Colonic mucosa (tissue), 4 donors: ENCODE measurements at places on chromosomes 2 and 18. TPM values are rescaled to one million over a fixed set of nuclear protein-coding genes. Genes with fewer than 3 reads are reported as not detected.

VWA3B gene
- total RNA-seq: 3.2 TPM

RNMT gene
- 43.4 TPM for total RNA-seq

DNA sequence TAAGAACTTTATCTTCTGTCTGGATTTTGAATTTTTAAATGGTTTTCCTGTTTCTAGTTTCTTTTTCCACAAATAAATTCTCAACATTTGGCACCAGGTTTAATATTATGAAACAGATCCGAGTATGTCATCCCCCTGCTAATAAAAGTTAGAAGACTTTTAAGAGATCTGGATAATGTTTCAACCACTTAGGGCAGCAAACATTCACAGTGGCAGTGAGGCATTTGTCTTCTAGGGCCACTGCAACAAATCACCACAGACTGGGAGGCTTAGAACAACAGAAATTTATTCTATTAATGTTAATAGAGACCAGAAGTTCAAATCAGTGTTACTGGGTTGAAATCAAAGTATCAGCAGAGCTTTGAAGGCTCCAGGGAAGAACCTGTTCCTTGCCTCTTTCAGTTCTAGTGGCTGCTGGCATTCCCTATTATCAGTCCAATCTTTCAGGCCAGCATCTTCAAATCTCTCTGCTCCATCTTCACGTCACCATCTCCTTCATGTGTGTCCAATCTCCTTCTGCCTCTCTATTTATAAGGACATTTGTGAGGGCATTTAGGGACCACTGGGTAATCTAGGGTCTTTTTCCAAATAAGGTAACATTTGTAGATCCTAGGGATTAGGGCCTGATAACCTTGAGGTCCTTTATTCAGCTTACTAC lies 23.4 kb downstream of the ACSL3 start:
- no peak overlapping the region for H3K4me3 ChIP-seq
- no peak overlapping the region for H3K27ac ChIP-seq
- H3K4me1 ChIP-seq: no peaks in the 10 kb centered on the region

DNA sequence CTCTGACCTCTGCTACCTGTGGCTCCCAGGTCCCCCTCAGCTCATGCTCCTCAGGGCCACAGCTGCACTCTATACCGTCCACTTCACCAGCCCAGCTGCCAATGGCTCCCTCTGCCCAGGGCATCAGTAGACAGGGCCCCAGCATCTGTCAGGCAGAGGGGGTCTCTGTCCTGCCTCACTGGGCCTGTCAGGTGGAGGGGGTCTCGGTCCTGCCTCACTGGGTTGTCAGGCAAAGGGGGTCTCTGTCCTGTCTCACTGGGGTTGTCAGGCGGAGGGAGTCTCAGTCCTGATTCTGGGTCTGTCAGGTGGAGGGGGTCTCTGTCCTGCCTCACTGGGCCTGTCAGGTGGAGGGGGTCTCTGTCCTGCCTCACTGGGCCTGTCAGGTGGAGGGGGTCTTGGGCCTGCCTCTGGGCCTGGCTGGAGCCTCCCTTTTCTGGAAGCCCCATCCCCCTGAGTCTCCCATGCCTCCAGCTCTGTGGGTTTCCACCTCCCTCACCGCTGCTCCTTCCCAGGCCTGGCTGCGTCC lies 19.9 kb downstream of the SNORC start:
- no peaks in the 10 kb centered on the region for H3K27me3 ChIP-seq
- no peak overlapping the region for H3K27ac ChIP-seq
- no peak overlapping the region for H3K4me3 ChIP-seq
- no peaks in the 10 kb centered on the region for H3K36me3 ChIP-seq
- DNase-seq: no peak
- no peaks in the 10 kb centered on the region for H3K4me1 ChIP-seq

- H3K4me1 ChIP-seq: no peaks in the 10 kb centered on the region
- H3K27ac ChIP-seq: no peak overlapping the region
- DNase-seq: no peak
- no peaks in the 10 kb centered on the region for H3K27me3 ChIP-seq
- no peaks in the 10 kb centered on the region for H3K36me3 ChIP-seq
These were observed 672.7 kb downstream of the ZEB2 start for GRCh38 chr2:143847257-143847656.

- H3K4me3 ChIP-seq: peak overlapping the region; percentile 45
- H3K4me1 ChIP-seq: peaks cover 6% of the 10 kb centered on the region
- H3K36me3 ChIP-seq: no peaks in the 10 kb centered on the region
- no peak for DNase-seq
- no peaks in the 10 kb centered on the region for H3K27me3 ChIP-seq
These were observed 1.3 kb downstream of the LIPG start for GRCh38 chr18:49563130-49563540.
